ENCODE measurements at places on chromosomes 6 and 20.

GRCh38 chr6:31573239-31574105, 1.4 kb downstream of the LTA start:
- no peak for DNase-seq

GRCh38 chr6:12582421-12583110, 134.0 kb upstream of the PHACTR1 start:
- DNase-seq, result no peak

DNA sequence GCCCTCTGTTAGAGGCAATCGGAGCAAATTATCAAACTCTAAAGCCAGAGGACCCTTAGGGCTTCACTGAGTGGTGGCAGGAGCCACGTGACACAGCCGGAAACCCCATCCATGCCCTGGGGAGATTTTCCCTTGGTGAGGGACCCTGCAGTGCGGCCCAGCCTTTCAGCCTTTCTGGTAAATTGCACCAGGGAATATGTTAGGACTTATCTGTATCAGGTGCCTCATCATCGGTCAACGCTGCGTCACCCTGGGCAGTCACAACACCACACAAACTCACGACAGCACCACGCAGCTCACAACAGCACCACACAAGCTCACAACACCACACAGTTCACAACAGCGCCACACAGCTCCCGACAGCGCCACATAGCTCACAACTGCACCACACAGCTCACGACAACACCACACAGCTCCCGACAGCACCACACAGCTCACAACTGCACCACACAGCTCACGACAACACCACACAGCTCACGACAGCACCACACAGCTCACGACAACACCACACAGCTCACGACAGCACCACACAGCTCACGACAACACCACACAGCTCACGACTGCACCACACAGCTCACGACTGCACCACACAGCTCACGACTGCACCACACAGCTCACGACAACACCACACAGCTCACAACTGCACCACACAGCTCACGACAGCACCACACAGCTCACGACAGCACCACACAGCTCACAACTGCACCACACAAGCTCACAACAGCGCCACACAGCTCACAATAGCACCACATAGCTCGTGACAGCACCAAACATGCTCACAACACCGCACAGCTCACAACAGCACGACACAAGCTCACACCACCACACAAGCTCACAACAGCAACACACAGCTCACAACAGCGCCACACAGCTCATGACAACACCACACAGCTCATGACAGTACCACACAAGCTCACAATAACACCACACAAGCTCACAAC, 199.0 kb downstream of the DLL1 start:
- DNase-seq, result no peak

- no peak for DNase-seq
Measured at GRCh38 chr6:7193122-7193521, 85.4 kb downstream of the RREB1 start.

- no peak for DNase-seq
Measured at GRCh38 chr20:62782893-62783278, 13.4 kb upstream of the MRGBP start.

All from spinal cord (tissue), 10 donors.